ENCODE measurements at places on chromosomes 7 and 10.

DNA sequence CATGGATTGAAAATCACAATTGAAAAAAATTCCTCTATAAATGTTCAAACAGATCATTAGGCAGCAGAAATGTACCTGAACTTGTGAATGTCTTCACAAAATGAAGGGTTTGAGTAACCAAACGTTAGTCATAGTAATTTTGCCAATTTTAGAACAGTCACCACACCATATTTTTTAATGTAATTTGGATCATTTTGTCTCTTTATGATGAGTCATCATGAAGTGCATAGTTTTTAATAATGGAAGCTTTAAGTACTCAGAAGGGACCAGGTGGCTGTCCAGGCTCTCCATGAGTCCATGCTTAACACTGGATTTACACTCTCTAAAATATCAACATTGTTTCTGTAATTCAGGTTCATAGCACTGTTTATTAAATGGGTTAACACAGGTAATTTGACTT is 219.2 kb downstream of the ETV1 start:
- no peak for DNase-seq

DNA sequence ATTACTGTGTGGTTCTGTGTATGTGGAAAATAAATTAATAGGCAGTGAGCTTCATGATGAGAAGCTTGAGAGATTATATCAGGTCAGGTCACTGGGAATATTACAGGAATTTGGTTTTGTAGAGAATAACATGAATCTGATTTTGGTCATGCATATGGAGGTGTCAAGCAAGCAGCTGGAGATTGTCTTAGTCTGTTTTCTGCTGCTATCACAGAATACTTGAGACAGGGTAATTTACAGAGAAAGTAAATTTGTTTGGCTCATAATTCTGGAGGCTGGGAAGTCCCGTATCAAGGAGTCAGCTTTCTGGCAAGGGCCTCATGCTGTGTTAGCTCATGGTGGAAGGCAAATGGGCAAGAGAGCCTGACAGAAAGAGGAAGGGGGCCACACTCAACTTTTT is 120.7 kb upstream of the FAM3C start:
- no peak for DNase-seq

DNA sequence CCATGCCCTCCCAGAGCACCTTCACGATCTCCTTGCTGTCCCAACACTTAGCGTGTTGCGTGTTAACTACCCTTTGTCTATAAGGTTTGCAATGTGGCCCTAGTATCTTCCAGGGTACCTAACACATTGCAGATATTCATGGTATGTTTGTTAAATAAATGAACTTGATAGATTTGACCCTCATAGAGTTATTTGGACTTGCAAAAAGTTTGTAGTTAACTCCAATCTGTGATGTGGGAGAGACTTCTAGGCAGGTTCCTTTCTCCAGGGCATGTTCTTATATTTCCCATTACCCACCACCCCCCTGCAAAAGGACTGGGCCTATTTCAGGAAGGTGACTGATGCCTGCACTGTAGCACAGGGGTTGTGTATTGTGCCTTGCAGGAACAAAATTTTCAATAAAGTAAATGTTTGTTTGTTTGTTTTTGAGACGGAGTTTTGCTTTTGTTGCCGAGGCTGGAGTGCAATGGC is 612 bp downstream of the HILPDA start:
- no peak for DNase-seq

GRCh38 chr10:130618647-130619046 is 482.5 kb downstream of the GLRX3 start:
- DNase-seq, result no peak

DNA sequence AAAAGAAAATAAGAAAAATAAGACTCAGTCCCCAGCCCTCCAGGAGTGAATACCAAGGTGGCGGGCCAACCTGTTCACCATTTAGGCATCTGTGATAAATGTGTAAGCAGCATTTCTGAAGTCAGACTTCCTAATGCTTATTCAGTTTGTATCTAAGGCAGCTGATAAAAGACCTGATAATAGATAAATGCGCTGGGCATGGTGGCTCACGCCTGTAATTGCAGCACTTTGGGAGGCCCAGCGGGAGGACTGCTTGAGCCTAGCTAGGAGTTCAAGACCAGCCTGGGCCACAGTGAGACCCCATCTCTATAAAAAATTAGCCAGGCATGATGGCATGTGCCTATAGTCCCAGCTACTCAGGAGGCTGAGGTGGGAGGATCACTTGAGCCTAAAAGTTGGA is 103.6 kb downstream of the SPDYE5 start:
- no peak for DNase-seq

GRCh38 chr10:31635415-31636065 is 293.1 kb downstream of the ARHGAP12 start:
- no peak for DNase-seq

GRCh38 chr10:15360566-15360965 is 10.5 kb downstream of the FAM171A1 start:
- no peak for DNase-seq

- no peak for DNase-seq
These were observed 140.0 kb downstream of the PTPRN2 start for GRCh38 chr7:158447506-158448171.

DNA sequence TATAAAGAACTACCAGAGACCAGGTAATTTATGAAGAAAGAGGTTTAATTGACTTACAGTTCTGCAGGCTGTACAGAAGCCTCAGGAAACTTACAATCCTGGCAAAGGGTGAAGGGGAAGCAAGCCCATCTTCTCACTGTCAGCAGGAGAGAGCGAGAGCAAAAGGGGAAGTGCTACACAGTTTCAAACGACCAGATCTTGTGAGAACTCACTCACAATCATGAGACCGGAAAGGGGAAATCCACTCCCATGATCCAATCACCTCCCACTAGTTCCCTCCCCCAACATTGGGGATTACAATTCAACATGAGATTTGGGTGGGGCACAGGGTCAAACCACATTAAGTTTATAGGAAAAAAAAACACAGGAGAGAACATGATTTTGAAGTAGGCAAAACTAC is 222.1 kb upstream of the SHH start:
- DNase-seq, result no peak

- no peak for DNase-seq
These were observed 1038.9 kb downstream of the GRM8 start for GRCh38 chr7:126213876-126214275.

- no peak for DNase-seq
These were observed 52.5 kb downstream of the WNT2 start for GRCh38 chr7:117270371-117270770.

DNA sequence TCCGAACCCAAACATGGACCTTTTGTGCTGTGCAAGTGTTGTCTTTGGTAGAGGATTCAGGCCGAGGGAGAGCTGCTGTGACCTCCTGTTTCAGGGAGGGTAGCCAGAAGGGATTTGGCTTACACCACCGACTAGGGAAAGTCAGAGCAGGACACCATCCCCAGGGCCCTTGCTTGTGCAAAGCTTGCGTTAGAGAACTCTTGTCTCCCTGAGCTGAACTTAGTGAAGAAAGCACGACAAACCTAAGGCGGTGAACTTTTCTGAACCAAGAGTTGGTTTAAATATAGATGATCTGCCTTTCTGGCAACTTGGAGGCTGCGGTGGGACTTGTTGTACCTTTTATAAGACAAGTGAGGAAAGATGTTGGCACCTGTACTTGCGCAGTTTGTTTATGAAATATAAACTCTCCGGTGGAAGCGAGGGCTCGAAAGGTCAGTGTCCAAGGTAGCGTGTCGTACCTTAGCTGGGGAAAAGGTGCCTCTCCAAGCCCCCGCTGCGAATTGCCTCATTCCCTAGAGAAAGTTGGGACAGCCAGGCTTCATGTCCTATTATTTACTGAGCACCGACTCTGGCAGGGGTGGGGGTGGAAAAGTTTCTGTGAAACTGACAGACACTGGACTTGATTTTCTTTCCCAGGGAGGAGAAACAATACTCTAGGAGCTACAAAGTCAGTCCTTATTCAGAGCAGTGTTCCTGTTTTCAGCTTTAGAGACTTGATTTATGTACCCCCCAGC is 31.6 kb downstream of the WBP1L start:
- no peak for DNase-seq
